H9 (cell line): ENCODE measurements at places on chromosomes 13 and 19. TPM values are rescaled to one million over a fixed set of nuclear protein-coding genes. Genes with fewer than 3 reads are reported as not detected.
A peak's percentile ranks its signal among the peaks of the same experiment; 100 is the strongest.

- no peak for DNase-seq
These were observed 70.9 kb downstream of the KL start for GRCh38 chr13:33087091-33087490.

- DNase-seq: peak; percentile 73
These were observed 2.6 kb upstream of the CACNG7 start for GRCh38 chr19:53906211-53907192.

GRCh38 chr13:41765020-41765419, 195.9 kb downstream of the VWA8 start:
- DNase-seq: no peak

The ZNF585A gene
- total RNA-seq: 17.1 and 18.3 TPM in 2 replicates

DNA sequence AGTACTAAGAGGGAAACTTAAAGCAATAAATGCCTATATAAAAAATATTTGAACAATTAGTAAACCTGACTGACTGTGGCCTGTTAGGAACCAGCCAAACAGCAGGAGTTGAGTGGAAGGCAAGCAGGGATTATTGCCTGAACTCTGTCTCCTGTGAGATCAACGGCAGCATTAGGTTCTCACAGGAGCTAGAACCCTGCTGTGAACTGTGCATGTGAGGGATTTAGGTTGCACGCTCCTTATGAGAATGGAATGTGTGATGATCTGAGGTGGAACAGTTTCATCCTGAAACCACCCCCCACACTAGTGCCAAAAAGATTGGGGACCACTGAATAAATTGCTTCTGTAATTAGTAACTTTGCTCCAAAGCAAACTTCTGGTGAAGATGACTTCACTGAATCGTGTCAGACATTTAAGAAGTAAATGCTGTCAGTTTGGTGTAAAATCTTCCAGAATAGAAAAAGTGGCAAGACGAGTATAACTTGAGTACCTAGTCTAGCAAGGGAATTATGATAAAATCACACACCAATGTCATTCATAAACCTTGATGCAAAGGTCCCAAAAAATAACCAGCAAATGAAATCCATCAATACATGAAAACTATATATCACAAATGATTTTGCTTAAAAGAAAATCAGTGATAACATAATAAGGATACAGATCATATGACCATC, 53.8 kb downstream of the SLC6A16 start:
- DNase-seq: no peak

- no peak for DNase-seq
These were observed 1.4 kb downstream of the UHRF1 start for GRCh38 chr19:4910594-4911281.

- DNase-seq: no peak
These were observed 93.2 kb downstream of the TUBA3C start for GRCh38 chr13:19088416-19088815.

- no peak for DNase-seq
These were observed 3.8 kb upstream of the CCDC124 start for GRCh38 chr19:17929056-17929455.

The ZNF460 gene
- total RNA-seq: 65.4 and 65.9 TPM in 2 replicates

GRCh38 chr13:107852072-107852471, 363.3 kb downstream of the LIG4 start:
- no peak for DNase-seq

The CGB3 gene
- 0.46 TPM in 1 of 2 replicates, not detected in the other for total RNA-seq

The CGB1 gene
- total RNA-seq: not detected in 2 replicates

- peak; percentile 74 for DNase-seq
These were observed 90.2 kb downstream of the MAP4K1 start for GRCh38 chr19:38527466-38528136.

GRCh38 chr13:70391678-70392077, 283.4 kb upstream of the KLHL1 start:
- DNase-seq: no peak
